ENCODE measurements at places on chromosomes 11 and 22.

- no peak for DNase-seq
Measured at GRCh38 chr11:84289381-84289906, 1003.3 kb upstream of the CCDC90B start.

DNA sequence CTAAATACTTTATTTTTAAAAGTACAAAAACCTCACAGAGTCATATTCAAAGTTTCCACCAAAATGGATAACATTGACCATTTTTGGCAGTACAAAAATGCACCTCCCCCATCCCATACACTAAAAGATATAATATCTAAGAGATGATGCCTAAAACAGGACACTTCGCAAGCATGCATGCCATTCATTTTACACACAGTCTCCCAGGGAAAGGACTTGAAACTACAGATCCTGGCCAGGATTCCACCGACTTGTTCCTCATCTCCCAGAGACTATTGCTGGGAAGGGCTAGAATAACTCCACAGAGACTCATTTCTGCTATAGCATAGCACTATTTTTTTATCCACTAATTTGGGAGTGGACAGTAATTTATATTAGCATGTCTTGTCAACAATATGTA is 81.7 kb downstream of the MTNR1B start:
- DNase-seq: no peak

GRCh38 chr22:44224166-44224565 is 43.4 kb downstream of the PARVG start:
- DNase-seq: no peak

- DNase-seq: no peak
Measured at GRCh38 chr11:117641008-117641915, 155.8 kb downstream of the DSCAML1 start.

DNA sequence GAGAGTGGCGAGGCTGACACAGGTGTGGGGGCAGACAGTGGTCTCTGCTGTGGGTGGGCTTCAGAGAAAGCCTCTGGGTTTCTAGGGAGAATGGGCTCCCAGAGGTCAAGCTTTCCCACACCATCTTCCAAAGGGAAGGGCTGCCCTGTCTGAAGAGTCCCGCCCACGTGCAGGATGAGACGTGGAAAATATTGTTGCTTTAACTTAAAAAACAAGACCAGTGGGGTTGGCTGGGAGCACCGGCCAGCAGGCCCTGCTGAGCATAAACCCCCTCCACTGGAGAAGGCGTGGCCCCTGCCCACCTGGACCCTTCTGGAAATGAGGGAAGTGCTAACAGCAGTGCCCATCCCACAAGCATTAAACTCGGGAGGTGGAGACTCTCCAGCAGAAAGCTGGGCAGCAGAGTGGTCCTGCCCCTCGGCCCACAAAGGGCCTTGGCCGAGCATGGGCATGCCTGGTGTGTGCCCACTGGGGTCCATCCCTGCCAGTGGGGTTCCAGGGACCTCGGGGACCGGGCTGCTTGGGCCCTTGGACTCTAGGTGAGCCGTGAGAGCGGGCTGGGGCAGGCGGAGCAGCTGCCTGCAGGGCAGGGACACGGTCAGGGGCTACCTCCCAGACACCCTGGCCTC is 15.4 kb downstream of the SELENOO start:
- no peak for DNase-seq

GRCh38 chr22:19844377-19845053 is 10.2 kb downstream of the GNB1L start:
- DNase-seq: no peak

GRCh38 chr11:57049749-57050148 is 61.0 kb downstream of the OR5AK2 start:
- DNase-seq: no peak

- DNase-seq: no peak
Measured at GRCh38 chr11:69752890-69753289, 22.3 kb downstream of the FGF4 start.

- no peak for DNase-seq
Measured at GRCh38 chr11:66026017-66026529, at the start of gene CATSPER1. Gene CATSPER1, minus strand, starts transcription at chr11:66026479. Its CDS starts 100 bp downstream, at chr11:66026379.

DNA sequence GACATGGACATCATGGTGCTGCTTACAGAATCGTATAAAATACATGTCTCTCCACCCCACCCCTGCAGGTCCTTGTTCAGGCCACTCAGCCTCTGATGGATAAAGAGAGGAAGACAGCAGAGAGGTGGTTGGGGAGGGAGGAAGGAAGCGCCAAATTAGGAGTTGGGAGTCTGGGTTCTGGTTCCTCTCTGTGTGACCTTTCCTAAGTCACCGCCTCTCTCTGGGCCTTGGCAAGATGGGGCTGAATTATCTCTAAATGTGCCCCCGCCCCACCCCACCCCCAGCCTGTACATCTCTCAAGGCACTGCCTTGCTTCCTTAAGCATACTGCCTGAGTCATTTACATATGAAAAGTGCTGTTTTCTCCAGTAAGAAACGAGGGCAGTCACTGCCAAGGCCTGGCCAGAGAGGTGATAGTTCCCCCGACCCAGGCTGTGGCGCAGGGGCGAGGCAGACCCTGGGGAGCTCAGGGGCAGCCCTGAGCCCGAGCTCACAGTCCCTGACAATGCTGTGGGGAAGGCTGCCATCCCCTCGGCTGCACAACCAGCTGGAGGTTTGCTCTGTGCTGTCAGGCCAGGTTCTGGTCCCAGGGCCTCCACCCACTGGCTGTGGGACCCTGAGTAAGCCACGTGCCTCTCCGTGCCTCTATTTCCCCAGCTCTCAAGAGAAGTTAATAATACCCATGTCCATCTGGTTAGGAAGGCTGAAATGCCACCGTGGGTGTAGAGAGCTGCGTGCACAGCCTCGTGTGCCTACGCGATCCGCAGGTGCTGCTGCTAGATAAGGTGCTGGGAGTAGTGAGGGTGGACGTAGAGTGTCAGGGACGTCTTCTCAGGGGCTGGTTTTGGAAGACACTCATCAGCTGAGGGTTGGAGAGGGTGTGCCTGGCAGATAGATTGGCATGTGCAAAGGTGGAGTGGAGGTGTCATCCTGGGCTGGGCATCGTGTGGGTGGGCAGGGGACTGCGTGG is 55.3 kb downstream of the CACNA1I start:
- no peak for DNase-seq

GRCh38 chr11:114256967-114257286 is 39.3 kb upstream of the NNMT start:
- no peak for DNase-seq

GRCh38 chr11:65221026-65221425 is 39.3 kb downstream of the CAPN1 start:
- no peak for DNase-seq

GRCh38 chr22:45977003-45977411 is at the start of gene WNT7B:
Gene WNT7B, minus strand, starts transcription at chr22:45977162. Its CDS starts 408 bp downstream, at chr22:45976754.
- DNase-seq: no peak

GRCh38 chr22:23215294-23216241 is 35.3 kb downstream of the BCR start:
- no peak for DNase-seq

- DNase-seq: no peak
Measured at GRCh38 chr11:123654566-123655081, at the start of gene SCN3B. Gene SCN3B, minus strand, starts transcription at chr11:123654624. Its CDS starts 823 bp downstream, at chr11:123653801.

DNA sequence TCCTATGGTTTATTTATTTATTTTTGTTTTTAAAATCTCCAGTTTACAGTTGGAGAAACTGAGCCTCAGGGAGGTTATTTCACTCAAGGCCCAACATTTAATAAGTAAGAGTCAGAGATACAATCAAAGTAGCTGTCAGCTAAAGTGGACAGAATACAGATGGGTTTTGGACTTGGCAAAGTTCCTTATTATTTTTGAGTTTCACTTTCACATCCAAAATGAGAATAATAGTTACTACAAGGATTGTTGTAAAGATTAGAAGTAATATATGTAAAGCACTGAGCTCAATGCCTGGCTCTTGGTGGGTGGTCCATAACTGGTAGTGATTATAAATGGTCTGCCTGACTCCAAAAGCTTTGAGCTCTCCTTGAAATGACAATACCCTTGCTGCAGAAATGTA is 87.5 kb upstream of the SESN3 start:
- DNase-seq: no peak
